ENCODE measurements at places on chromosomes 11 and 22.

DNA sequence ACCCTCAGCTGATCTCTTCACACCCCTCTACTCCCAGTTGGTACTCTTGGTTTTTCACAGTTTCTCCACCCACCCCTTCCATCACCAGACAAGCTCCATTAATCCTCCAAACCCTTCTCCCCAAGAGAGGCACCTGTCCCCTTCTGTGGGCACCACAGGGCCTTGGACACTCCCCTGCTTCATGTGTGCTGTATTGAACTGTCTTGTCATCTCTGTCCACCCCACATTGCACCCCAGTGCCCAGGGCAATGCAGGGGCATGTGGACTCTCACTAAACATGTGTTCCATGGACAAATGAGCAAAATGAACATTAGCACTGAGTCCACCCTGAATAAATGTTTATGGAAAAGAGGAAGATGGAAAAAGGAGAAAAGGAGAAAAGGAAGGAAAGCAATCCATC, 181.4 kb downstream of the BCR start:
- no peak for DNase-seq

- DNase-seq, result no peak
Measured at GRCh38 chr11:75964071-75964470, 149.1 kb downstream of the UVRAG start.

GRCh38 chr22:41847300-41847699, 14.4 kb downstream of the SREBF2 start:
- no peak for DNase-seq

- no peak for DNase-seq
Measured at GRCh38 chr22:42509548-42509947, 10.0 kb downstream of the RRP7A start.

GRCh38 chr11:19242179-19242932, 1.6 kb upstream of the E2F8 start:
- no peak for DNase-seq

GRCh38 chr11:91141655-91142054, 918.8 kb upstream of the CHORDC1 start:
- DNase-seq, result no peak

GRCh38 chr11:123381817-123382554, 48.1 kb upstream of the GRAMD1B start:
- DNase-seq, result no peak

GRCh38 chr11:111355956-111356659, 23.0 kb downstream of the POU2AF1 start:
- DNase-seq, result no peak

DNA sequence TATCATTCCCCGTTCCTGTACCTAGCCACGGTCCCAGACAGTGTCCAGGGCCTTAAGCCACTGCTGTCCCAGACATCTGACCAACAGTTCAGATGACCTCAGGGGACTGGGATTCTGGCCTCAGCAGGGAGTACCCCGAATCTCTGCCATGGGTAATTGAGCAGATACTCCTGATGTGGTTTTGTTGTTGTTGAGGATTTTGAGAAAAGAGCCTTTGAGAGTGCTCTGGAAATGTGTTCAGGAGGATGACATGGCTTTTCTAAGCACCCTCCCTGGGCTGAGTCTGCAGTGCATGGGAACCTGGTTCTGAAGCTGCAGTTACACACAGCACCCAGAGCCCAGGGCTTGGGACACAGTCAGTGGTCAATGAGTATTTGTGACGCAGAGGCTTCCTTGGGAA, 30.4 kb downstream of the ADAMTS15 start:
- DNase-seq, result no peak
